ENCODE measurements at places on chromosomes 16 and 17.

DNA sequence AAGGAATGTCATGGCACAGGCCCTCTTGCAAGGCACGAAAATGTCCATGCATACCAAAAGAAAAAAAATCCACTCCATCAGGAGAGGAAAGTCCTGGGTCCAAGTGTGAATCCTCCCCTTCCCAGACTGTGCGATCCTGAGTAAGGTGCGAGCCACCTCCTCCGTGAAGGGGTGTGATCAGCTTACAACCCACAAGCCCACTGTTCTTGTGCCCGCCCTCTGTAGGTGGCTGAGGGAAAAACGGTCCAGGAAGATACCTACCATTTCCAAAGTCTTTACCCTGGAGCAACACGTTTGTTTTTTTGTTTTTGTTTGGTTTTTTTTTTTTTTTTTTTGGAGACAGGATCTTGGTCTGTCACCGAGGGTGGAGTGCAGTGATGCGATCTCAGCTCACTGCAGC lies 116.5 kb downstream of the ZNF423 start:
- DNase-seq, result no peak

GRCh38 chr17:40319651-40320540 lies 10.9 kb downstream of the RARA start:
- DNase-seq, result no peak

- no peak for DNase-seq
Observed at GRCh38 chr16:78729687-78730086, 630.2 kb downstream of the WWOX start.

GRCh38 chr16:57432989-57433388 lies 14.2 kb downstream of the CIAPIN1 start:
- no peak for DNase-seq

GRCh38 chr16:57614944-57615343 lies 13.5 kb upstream of the ADGRG1 start:
- no peak for DNase-seq

GRCh38 chr17:50471009-50471905 lies 2.6 kb upstream of the CHAD start:
- DNase-seq, result no peak

DNA sequence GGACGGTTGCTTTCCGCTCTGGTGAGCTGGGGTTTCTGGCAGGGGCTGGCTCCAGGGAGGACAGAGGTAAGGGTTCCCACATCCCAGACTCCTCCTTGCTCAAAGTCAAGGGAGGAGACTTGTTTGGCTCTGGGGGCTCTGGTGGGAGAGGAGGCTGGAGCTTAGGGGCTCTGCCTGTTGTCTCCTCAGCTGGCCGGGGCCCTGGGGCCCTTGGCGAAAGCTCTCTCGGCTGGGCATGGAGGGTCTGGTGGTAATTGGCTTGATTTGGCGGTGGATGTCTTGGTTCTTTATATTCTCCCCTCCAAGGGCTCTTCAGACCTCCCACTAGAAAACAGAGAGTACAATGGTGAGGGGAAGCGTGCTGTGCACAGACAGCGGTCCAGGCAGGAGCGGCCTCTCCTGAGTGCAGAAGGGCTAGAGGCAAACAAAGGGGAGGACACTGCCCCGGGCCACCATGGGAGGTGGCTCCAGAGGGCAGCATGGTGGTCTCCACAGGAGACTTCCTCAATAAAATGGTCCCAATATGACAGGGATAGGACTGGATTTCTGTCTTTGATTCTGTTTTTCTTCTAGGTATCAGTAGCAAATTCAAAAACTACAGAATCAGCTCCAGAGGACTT lies 5.7 kb upstream of the SPATA32 start:
- DNase-seq, result no peak

DNA sequence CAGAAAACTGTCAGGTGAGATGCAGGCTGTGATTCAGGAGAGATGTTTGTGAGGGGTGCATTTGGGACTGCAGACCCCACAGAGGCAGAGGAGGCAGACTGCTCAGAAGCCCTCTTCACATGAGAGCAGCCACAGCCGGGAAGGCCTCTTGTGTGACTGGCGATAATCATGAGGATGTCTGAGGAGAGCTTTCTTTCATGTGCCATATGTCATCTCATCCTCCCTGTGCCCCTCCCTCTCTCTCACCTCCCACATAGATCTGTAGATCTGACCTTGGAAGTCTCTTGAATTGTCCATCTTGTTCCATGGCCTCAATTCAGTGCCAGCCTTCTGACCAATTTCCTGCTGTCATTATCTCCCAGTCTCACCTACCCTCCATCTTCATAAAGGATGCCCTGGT lies 50.5 kb downstream of the EPN2 start:
- DNase-seq, result no peak

- DNase-seq, result no peak
Observed at GRCh38 chr16:1027501-1027815, 45.1 kb upstream of the SSTR5 start.

DNA sequence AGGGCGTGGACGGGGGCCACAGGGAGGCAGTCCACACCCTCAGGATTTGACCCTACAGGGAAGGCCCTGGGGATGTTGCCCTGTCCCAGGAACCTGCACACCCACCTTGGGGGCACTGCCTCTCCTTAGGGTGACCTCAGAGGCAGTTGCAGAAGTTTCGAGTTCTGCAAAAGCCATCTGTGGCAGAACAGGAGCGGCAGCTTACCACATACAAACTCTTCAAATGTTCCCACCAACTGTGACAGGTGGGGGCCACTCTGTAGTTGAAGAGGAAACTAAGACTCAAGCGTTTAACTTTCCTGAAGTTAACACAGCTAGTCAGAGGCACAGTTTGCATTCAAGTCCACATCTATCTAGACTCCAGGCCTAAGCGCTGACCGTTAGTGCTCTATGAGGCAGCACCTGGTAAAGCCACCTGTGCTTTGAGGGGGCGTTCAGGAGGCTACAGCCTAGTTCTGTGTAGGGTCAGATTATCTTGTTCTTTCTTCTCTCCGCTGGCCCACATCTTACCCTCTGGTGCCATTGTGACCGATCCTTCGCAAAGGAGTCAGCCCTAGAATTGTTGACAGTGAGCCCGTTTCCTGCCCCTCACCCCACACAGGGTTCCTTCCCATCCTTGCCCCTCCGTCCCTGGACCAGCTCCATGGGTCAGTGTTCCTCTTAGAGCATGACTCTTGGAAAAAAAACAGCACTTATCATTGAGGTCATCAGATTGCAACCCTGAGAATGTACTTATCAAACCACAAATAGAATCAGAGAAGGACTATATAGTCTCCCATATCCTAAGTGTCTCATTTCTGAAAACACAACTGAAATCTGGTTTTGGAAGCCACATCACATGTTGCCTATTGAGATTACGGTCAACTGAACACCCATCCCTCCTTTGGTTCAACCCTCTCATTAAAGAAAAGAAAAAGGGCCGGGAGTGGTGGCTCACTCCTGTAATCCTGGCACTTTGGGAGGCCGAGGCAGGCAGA lies 45.4 kb downstream of the CDH1 start:
- DNase-seq, result no peak

GRCh38 chr17:39098588-39098987 lies 52.8 kb downstream of the PLXDC1 start:
- DNase-seq, result no peak

DNA sequence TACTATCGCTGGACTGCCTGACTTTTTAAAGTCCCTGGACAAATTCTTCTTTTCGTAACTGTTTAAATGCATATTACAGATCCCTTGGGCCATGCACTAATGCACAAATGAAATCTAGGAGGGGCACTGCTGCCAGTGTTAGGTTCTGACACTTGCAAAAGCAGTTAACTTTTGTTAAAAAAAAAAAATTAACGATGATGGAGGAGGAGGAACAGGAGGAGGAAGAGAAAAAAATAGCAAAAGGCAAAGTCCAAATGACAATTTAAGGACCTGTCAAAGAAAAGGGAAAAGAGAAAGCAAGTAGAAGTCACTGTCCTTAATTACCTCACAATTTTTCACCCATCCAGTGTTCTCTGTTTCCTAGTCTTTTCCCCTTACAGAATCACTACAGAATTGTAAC lies 97.8 kb upstream of the CORO6 start:
- DNase-seq, result no peak

DNA sequence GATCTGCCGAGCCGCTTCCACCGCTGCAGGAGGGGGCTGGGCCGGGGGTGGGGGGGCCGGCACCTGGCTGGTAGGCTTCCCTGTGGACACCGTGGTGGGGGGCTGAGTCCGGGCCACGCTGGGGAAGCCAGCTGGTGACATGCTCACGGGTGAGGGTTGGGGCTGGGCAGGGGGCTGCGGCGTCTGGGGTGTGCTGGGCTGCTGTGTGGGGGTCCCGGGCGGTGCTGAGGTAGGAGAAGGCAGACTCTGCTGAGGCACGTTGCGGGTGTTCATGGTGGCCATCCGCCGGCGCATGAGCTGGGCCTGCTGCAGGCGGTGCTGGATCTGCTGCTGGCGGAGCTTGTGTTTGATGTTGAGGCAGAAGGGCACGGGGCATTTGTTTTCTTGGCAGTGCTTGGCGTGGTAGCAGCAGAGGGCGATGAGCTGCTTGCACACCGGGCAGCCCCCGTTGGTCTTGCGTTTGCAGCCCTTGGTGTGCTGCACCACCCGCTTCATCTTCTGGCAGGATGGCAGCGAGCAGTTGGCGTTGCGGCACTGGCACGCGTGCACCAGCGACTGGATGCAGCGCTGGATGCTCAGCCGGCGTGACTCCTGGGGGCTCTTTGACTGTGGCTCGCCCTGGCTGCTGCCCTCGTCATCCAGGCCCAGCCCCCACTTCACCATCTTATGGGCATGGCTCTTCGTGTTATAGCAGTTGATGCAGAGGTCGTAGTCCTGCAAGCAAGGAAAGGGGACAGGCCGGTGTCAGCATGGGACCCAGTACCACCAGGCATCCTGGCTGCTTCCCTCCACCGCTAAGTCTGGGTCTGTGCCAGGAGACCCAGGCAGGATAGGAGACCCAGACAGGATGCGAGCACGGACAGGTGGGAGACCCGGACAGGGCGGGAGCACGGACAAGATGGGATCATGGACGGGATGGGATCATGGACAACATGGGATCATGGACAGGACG lies 12.1 kb upstream of the TRAP1 start:
- DNase-seq, result no peak

- DNase-seq, result no peak
Observed at GRCh38 chr16:87057211-87057881, 259.8 kb downstream of the C16orf95 start.

GRCh38 chr17:50209472-50210239 lies 8.2 kb upstream of the COL1A1 start:
- peak; percentile 97 for DNase-seq

GRCh38 chr17:77564278-77564920 lies 394.1 kb upstream of the TNRC6C start:
- DNase-seq, result no peak

- DNase-seq, result no peak
Observed at GRCh38 chr17:35283767-35284166, 40.9 kb downstream of the SLFN5 start.

GRCh38 chr17:77354420-77354669 lies 213.6 kb downstream of the SEC14L1 start:
- DNase-seq, result no peak

DNA sequence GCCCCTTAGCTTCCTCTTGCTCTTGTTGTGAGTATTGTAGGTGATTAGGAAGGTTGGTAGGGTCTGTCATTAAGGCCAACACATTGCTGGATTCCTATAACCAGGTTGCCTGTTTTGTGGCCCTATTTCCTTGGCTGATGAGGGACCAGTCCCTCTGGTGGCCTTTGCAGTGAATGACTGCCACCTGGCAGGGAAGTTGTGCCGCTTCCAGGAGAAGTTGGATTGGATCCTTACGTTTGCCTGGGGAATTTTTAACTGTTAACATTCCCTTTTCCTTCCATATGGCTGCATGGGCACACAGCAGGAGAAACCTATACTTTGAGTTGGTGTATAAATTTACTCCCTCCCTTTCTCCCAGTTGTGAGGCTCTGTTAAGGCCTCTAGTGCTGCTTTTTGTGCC lies 32.4 kb downstream of the LCMT1 start:
- DNase-seq, result no peak

- no peak for DNase-seq
Observed at GRCh38 chr16:85194307-85195270, 82.3 kb upstream of the CIBAR2 start.

DNA sequence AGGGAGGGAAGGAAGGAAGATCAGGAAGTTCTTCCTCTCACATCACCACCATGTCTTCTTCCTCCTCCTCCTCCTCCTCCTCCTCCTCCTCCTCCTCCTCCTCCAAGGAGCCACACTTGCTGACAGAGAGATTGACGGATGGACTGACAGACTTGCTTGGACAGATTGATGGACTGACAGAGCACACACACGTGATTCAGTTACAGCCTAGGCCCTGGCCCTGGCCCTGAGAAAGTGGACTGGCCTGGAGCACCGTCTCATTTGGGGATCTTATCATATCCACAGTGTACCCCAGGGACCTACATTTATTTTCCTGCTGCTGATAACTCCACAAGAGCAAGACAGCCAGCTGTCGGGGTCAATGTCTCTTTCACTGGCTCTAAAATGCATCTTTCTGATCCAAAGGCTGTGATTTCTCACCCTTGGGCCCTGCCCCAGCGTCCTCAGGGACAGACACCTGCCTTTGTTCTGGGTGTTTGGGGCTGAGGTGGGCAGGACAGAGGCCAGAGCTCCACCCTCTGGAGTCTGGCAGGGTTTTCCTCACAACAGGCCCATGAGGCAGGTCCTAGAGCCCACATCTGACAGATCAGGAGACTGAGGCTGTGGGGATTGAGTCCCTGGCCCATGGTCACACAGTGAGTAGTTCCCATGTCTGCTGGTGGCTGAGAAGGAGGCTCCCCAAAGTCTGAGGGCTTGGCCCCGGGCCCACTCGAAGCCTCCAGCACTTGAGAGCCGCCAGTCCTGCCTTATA lies 2.3 kb upstream of the P2RX1 start:
- no peak for DNase-seq

DNA sequence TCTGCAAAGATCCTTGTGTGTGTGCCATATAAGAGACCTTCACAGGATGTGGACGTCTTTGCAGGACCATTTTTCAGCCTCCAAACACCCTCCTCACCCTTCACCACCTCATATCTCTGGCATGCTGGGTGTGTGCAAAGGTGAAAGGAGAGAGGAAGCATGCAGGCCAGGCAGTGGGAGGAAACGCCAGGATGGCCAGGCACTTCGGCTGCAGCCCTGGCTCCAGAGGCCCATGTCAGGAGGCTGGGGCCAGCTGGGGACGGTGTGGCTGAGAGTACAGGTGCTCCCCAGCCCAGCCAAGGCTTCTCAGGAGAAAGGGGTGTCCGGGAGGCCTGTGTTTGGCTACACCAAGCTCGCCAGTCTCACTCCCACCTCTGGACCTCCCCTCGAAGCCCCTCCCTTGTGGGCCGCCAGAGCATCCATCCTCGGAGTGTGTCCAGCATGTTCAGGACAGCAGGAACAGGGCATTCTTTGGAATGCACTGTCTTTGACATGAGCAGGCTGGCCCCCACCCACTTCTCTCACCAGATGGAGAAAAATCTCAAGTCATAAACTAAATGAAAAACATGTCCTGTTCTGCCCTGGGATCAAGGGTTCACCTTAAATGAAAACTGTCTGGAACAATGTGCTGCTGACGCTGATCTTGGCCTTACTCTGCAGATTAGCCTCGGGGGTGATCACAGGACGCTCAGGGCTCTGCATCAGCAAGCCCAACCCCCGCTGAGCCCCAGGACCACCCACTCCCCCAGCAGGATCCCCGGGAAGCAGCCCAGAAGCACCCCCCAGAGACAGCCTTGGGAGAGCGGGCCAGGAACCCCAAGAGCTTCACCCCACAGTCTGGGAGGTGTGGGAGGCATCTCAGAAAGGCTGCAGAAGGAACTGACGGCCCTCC lies 15.9 kb downstream of the PEMT start:
- no peak for DNase-seq

GRCh38 chr16:24477492-24477891 lies 61.9 kb upstream of the RBBP6 start:
- no peak for DNase-seq

GRCh38 chr17:37547986-37548385 lies 58.3 kb downstream of the DUSP14 start:
- DNase-seq, result no peak

- no peak for DNase-seq
Observed at GRCh38 chr17:31388770-31389656, 2.5 kb upstream of the RAB11FIP4 start.
